ENCODE measurements at places on chromosomes 5 and 9.
A peak's percentile ranks its signal among the peaks of the same experiment; 100 is the strongest.

- no peak for DNase-seq
These were observed 76.4 kb downstream of the TTLL11 start for GRCh38 chr9:122016744-122017143.

GRCh38 chr9:94101162-94101853 is 17.0 kb downstream of the PTPDC1 start:
- no peak for DNase-seq

DNA sequence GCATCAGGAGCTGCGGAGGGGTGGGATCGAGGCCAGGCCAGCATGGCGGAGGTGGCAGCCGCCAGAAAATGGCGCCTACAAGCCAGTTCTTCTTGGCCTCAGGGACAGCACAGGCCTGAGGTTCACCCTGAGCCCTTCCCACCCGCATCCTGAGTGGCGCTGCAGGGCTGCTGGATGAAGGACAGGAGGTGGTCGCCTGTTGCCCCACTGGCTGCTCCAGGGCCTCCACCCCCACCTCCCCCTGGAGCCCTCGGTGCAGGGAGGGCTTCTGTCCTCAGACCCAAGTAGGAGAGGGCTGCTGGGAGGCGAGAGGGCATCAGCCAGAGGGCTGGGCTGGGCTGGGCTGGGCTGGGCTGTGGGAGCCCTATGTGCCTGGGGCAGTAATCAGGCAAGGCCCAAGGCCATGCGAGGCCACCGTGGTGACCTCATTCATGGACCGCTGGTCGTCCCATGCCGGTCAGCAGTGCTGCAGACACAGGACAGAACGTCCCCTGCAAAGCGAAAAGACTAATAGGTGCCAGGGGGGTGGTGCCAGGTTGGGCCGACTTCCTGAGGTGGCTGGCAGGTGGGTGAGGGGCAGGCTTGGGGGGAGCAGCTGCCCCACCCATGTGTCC is 13.8 kb downstream of the GPSM1 start:
- DNase-seq = no peak

- no peak for DNase-seq
These were observed 1.4 kb downstream of the PTTG1 start for GRCh38 chr5:160423099-160423498.

- no peak for DNase-seq
These were observed 56.3 kb upstream of the DIRAS2 start for GRCh38 chr9:90698871-90699440.

GRCh38 chr5:88772047-88772446 is 110.9 kb downstream of the MEF2C start:
- DNase-seq = no peak

DNA sequence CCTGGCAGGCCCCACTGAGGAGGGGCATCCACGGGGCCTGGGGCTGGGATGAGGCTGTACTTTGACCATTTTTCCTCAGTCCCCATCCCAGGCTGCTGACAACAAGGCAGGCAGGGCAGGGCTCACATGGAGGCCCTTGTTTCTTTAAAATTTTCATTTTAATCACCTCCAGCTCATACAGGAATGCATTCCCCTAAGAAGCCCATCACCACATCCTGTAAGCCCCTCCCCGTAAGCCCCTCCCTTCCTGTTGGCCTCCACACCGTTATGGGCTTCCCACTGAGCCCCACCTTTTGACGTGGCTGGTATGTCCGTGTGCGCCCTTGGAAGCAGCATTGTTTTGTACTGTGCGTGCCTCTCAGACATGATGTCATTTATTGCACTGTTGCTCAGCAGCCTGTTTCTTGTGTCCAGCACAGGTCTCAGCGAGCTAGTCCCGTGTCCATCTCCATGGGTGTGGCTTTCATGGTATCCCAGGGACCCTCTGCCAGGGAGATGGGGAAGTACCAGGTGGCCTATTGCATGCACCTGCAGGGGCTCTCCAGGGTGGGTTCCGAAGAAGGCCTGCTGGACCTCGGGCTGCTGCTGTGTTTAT is 22.4 kb downstream of the PHF2 start:
- no peak for DNase-seq

- no peak for DNase-seq
These were observed 97.1 kb upstream of the IL12B start for GRCh38 chr5:159427180-159428012.

DNA sequence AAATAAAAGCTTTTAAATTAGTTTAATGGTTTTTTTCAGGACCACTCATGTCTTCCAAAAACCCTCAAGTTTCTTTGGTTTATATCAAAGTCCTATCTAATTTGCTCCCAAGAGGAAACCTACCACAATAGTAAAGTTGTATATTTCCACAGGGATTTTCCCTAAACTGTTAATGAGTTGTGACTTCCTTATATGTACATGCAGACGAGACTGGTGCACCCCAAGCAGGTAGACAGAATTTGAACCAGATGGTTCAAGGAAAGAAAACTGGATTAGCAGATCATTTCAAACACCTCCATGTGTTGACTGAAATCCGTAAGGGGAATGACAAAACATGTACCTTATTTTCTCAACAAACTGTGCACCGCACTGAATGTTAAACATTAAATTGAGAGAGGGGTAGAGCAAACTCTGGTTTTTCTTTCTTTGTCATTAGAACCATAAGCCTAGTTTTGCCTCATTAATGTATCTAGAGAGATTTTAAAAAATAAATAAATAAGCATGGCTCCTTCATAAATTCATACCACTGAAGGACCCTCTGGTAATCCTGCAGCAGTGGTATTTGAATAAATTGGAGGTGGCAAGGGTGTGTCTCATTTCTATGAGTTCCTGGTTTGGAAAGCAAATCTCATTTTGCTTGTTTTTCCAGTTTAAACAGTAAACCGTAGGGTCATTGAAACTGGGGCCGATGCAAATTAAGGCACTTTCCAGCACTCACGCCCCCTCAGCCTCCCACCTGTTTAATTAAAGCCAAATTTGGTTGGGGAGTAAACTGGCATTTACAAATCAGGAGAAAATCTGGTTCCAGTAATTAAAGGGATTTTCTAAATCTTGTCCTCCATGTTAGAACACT is 51.1 kb downstream of the ENC1 start:
- DNase-seq = no peak

- no peak for DNase-seq
These were observed 274.0 kb upstream of the DAPK1 start for GRCh38 chr9:87223392-87224246.

GRCh38 chr5:170681013-170681433 is 102.5 kb upstream of the GABRP start:
- DNase-seq = peak; percentile 6

GRCh38 chr5:141633871-141634561 is 2.6 kb downstream of the HDAC3 start:
- DNase-seq = no peak

DNA sequence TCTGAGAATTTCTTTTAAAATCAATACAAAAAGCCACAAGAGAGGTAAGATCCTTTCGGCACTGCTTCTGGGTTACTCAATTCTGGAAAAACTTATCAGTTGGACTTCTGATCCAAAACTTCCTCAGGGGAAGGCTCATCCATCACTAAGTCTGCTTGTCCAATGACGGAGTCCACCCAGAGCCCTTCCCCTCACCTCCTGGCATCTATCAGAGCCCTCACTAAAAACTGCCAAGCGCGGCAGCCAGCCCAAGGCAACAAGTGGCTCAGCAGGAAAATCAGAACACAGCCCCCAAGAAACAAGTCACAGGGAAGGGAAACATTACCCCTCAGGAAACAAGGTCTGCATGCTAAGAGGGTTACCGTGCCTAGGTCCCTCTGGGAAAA is 869 bp upstream of the ESM1 start:
- no peak for DNase-seq

DNA sequence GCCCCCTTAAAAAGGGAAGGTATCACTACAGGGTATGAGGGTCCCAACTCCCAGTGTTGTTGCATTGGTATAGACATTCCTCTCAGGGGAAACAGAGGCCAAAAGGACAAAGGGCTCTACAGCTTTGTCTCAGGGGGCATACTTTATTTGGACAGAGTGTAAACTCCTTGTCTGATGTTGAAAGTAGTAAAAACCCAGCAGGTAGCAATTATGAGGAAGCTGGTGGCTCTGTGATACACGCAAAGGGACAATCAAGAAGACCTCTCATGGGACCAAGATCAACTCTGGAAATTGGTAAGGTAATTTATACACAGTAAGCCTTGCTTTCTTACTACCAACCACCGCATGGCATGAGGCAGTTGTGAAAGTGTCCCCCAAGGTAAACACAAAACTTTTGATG is 764.6 kb downstream of the CDH12 start:
- no peak for DNase-seq

DNA sequence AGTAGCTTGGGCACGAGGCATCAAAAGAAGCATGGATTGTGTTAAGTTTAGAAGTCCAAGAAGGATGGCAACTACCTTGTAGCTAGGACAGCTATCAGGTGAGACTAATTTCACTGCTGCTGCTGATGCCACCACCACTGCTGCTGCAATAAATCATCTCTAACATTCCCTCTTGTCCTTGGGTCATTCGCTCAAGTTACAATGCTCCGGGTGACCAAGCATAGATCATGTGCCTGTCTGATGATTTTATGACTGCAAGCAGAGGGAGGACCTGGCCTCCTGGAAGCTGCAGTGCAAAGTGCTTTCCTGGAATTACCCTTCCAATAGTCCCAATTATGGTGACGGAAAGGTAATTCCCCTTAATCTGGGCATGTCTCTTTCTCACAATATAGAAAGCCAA is 334.4 kb downstream of the PRELID2 start:
- no peak for DNase-seq

DNA sequence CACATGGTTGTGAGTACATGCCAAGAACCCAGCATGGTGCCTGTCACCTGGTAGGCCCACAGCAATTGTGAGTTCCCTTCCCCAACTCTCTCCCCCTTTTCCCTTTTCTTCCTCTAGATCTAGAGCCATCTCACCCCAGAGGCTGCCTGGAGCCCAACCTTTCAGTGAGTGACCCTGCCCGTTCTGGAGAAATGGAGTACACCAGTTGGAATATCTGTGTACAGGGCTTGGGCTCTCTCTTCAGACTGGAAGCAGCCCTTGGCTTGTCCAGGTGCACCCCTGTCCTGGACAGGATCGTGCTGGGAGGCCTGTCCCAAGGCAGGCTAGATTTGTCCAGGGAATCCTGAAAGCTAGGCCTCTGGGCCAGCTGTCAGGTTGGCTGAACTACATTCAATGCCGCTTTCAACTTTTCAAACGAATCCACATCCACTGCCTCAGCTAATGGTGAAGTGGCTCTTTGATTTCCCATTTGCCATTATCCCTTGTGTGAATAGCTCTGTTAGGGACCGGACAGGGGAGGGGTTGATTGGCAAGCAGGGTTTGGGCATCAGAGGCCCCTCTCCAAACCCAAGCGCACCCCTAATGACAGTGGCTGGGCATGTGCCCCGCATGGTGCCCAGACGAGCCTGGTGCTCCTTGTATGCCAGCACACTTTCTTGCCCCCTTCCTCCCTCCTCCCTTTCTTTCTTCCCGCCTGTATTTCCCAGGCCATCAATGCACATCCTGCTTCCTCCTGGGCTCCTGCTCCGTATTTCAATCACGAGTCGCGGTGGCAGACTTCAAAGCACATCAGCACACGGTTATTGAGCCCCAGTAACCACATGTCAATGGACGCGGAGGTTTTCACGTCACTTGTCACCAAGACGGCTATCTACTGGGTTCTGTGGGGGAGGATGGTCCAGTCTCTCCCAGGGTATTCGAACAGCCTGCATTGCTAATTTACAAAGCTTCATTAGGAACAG is 211.2 kb downstream of the DAB2IP start:
- no peak for DNase-seq

- DNase-seq = no peak
These were observed 28.8 kb downstream of the EPB41L4A start for GRCh38 chr5:112390327-112390726.

DNA sequence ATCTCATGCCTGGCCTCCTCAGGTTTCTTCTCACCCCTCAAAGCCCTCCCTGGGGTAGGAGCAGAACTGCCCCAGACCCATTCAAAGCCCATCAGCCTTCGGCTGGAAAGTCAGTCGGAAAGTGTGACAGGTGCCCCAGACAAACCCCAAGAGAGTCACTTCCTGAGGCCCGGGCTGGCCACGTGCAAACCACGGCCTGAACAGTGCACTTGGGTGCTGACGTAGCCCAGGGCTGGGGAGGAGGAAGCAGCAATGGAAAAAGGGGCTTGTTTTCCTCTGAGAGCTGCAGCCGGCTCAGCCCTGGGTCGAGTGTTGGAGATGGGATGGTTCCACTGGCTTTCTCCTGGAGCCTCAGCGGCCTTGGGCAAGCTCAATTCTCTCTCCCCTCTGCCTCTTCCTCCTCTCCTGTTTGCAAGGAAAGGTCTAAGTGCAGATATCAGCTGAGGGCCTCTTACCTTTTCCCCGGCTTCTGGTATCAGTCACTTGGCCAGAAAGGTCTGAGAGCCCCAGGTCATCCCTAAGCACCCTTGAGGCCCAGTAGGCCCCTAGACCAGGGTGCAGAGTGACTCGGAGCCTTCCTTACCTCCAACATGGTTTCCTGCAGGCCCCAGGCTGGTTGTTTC is 5.9 kb upstream of the EGR1 start:
- DNase-seq = peak; percentile 63

GRCh38 chr5:37490120-37490810 is 111.1 kb downstream of the WDR70 start:
- no peak for DNase-seq

DNA sequence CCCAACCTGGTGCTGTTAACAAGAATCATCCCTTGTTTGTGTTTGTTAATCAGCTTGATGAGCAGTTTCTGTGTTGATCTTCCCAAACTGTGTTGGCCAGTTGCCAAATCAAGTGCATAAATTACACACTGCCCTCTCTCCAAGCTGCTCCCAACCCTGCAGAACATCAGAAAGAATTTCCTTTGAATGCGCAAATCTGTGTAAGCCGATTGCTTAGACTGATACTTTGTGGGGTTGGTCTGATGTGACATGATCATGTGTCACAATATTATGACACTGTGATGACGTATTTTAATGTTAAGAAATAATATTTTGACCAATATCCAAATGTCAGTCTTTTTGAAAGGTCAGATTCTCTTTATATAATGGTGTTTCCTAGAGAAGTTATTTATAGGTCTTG is 766.4 kb upstream of the WWC1 start:
- no peak for DNase-seq

- no peak for DNase-seq
These were observed 29.6 kb upstream of the DTWD2 start for GRCh38 chr5:119017994-119018393.

DNA sequence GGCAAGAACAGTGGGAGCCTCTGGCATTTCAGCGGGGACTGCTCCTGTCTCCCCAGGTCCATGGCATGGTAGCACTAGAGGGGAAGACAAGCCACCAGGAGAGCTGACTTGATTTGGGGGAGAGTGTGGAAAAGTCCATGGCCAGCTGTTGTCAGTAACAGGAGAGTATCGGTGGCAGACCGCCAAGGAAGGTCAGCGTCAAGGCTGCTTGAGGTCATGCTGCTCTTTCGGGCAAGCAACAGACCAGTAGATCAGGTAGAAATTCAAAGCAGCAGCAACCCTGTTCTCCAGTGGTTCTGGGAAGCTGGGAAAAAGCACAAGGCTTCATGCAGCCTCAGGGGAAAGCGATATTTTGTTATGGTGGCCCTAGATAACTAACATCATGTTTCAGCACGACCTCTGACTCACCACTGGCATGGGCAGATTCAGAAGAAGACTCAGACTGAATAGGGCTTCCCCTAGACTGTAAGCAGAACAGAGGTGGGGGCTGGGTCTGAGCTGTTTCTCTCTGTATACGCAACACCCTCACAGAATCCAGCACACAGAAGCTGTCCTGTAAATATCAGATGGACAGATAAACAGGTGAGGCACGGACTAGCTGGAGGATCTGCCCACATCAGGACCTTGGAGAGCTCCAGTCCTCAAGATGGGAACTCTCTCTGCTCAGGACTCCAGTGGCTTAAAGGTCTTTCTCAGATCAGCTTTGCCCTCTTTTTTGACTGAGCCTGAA is 35.2 kb upstream of the PLEKHG4B start:
- DNase-seq = no peak

All from activated CD4-positive, alpha-beta T cell treated with anti-CD3 and anti-CD28 coated beads for 24 hours (primary cell).